ENCODE measurements at places on chromosomes 7 and 10.

- DNase-seq = no peak
Measured at GRCh38 chr10:52146766-52147165, 167.3 kb upstream of the DKK1 start.

- no peak for DNase-seq
Measured at GRCh38 chr10:24674892-24675632, 48.6 kb downstream of the ARHGAP21 start.

DNA sequence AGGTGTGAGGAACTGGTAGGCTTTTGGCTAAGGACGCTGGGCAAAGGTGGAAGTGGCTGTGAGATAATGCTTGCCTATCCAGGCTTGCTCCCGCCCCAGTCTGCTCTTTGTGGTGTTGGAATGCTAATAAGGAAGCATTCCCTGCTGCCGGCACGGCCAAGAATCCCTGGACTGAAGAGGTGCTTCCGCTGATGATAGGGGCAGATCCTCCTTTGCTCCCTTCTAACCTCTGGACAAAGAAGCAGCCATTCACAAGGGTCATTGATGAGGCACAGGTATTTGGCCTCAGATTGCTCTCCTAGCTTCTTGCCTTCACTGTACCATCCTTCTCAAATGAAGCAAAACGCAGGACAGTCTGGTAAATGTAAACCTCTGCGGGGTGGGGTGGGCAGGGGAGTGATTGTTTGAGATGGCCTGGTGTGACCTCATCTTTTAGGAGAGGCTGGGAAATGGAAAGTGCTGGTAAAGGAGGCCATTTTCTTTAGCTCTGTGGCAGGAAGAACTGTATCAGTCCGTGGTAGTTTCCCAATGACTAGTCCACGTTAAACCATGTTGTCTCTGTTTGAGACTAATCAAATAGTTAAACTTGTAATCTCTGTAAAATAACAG, 1.7 kb downstream of the PGAM1 start:
- DNase-seq = peak; percentile 76

GRCh38 chr7:85673876-85674275, 487.0 kb upstream of the SEMA3D start:
- no peak for DNase-seq

- no peak for DNase-seq
Measured at GRCh38 chr10:132145002-132145401, 41.7 kb upstream of the DPYSL4 start.

- no peak for DNase-seq
Measured at GRCh38 chr10:2682491-2682890, 384.9 kb upstream of the PFKP start.

DNA sequence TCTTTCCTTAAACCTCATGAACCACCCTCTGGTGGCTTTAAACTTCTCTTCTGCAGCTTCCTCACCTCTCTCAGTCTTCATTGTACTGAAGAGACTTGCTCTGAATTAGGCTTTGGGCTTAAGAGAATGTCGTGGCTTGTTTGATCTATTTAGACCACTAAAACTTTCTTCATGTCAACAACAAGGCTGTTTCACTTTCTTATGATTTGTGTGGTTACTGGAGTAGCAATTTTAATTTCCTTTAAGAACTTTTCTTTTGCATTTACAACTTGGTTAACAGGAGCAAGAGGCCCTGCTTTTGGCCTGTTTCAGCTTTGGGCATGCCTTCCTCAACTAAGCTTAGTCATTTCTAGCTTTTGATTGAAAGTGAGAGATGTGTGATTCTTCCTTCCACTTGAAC, 38.1 kb upstream of the CDHR3 start:
- peak; percentile 76 for DNase-seq

DNA sequence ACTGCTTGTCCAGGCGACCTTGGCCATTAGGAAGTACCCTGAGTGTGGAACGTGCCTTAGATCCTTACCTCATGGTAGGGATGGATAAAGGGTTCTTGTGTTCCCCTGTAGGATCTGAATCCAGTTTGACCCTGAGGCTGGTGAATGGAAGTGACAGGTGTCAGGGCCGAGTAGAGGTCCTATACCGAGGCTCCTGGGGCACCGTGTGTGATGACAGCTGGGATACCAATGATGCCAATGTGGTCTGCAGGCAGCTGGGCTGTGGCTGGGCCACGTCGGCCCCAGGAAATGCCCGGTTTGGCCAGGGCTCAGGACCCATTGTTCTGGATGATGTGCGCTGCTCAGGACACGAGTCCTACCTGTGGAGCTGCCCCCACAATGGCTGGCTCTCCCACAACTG, 31.6 kb downstream of the DMBT1 start:
- DNase-seq = no peak

- DNase-seq = no peak
Measured at GRCh38 chr7:129924602-129925001, 28.2 kb downstream of the UBE2H start.

DNA sequence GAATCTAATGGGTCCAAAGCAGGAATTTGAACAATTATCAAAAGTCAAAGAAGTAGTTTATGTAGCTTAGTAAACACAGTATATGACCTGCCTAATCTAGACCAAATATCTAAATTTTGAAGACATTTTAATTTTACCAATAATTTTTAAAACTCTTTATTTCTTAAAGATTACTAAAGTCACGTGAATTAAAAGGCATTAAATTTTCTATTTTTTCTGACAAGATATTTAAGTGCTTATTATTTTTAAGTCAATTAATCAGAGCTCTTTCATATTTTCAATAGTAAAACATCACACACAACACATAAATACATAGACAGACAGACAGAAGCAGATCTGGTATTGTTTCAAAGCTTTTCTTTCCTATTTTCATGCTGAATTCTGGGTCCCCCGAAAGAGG, 89.5 kb downstream of the ZNF467 start:
- no peak for DNase-seq

DNA sequence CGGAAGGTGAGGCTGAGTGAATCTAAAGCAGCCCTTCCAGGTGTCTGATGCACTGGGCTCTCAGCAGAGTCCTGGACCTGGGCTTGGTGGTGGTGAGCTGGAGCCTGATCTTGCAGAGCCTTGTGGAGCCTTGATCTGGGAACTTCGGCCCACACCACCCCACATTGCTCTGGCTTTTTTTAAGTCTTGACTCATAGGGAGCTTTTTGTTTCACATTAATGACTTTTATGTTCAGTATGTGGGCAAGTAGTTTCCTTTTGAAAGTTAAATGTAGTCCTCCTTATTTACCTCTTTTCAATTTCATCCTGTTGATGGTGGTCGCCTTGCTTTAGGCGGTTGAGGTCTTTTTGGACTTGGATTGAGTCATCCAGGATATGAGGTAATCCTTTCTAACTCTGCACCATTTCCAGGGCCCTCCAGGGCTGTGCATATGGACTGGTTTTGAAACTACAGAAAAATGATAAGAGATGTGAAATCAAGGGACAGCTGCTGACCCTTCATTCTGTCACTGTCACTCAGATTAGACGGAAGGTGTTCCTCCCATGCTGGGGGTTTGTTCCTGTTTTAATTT, 2.9 kb upstream of the NRAP start:
- DNase-seq = peak; percentile 67

DNA sequence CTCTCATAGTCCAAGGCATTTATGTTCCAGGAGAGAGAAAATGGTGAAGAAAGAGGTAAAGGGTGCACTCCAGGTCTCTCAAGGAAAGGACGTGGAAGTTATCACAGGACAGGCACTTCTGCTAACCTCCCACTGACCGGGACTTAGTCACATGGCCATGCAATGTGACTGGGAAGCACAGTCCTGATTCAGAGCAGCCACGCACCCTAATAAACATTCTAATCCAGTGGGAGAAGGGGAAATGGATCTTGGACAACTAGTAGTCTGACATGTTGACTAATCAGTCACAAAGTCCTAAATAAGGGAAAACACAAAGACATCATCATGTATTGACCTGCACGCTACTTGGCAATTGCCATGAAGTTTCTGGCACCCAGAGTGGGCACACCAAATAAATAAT, 417.5 kb upstream of the ZMIZ1 start:
- no peak for DNase-seq

DNA sequence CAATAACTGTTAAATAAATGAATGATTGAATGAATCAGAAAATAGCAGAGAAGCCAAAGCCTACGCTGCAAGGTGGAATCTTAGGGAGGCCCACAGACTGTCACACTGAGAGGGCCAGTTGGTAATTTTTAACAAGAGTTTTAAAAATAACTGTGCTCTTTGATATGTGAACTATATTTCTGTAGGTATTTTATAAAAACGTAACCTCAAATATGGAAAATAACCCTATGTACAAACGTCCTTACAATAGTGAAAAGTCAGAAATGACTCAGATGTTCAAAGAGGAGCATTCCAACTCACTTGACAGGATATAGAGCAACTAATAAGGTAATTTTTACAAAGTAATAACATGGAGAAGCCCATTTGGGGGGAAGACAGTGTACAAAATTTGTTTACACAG, 18.9 kb upstream of the TMEM273 start:
- DNase-seq = no peak

GRCh38 chr10:96656839-96657238, 63.5 kb downstream of the PIK3AP1 start:
- no peak for DNase-seq

GRCh38 chr10:102375250-102375649, 20.3 kb upstream of the NFKB2 start:
- peak; percentile 62 for DNase-seq

GRCh38 chr10:94036766-94037033, 43.0 kb downstream of the PLCE1 start:
- DNase-seq = no peak
